GM12878 (cell line): ENCODE measurements at places on chromosomes 7 and 10. TPM values are rescaled to one million over a fixed set of nuclear protein-coding genes. Genes with fewer than 3 reads are reported as not detected.

Gene CALML3
- total RNA-seq, result not detected in 2 replicates

Gene KCNIP2
- total RNA-seq, result 1.8 and 3.6 TPM in 2 replicates

DNA sequence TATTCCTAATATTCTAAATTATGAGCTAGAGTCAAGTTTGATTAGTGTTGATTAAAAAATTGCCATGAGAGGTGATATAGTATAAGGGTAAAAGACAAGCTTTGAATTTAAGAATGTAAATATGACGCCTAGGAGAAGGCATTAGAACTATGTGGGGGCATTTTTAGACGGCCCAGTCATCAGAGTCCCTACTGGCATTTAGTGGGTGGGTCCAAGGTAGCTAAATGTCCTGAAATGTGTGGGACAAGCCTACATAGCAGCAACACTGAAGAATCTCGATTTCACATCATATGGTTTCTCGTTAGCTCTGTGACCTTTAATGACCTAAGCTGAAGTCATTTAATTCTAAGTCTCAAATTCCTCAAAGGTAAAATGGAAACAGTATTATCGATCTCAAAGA is 133.5 kb downstream of the SGMS1 start:
- no peak for DNase-seq

DNA sequence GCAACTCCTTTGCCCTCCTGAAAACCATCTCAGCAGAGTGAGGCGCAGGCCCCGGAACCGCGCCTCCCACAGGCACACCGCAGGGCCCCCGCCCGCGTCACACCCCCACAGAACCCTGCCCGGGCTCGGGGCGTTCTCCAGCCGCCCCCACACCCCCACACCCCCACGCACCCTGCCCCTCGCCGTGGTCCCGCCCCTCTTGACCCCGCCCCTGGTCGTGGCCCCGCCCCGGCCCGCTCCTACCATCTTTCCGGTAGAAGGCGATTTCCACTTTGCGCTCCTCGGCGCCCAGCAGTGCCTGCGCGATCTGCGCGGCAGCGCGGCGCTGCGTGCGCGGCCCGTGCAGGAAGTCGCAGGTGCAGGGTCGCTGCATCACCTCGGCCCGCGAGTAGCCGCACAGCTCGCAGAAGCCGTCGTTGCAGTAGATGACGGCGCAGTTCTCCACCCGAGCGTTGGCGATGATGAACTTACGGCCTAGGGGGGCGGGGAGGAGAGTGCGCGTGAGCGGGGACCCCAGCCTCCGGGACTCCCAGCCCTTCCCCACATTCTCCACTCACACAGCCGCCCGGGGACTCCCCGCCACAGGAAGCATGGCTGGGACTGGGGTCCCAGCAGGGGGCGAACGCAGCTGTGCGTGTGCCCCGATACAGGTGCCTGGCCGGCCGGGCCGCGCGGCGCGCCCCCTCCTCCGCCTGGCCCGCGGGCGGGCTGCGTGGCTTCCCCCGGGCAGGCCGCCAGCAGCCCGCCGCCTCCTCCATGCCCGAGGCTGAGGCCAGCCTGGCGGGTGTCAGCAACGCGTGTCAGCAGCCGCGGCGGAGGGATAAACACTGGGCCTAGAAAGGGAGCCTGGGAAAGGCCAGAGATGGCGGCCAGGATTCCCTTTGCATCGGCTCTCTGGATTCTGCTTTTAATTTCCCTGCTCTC is 3.4 kb downstream of the KCNH2 start:
- DNase-seq, result no peak

Gene C7orf33
- total RNA-seq, result not detected in 2 replicates

DNA sequence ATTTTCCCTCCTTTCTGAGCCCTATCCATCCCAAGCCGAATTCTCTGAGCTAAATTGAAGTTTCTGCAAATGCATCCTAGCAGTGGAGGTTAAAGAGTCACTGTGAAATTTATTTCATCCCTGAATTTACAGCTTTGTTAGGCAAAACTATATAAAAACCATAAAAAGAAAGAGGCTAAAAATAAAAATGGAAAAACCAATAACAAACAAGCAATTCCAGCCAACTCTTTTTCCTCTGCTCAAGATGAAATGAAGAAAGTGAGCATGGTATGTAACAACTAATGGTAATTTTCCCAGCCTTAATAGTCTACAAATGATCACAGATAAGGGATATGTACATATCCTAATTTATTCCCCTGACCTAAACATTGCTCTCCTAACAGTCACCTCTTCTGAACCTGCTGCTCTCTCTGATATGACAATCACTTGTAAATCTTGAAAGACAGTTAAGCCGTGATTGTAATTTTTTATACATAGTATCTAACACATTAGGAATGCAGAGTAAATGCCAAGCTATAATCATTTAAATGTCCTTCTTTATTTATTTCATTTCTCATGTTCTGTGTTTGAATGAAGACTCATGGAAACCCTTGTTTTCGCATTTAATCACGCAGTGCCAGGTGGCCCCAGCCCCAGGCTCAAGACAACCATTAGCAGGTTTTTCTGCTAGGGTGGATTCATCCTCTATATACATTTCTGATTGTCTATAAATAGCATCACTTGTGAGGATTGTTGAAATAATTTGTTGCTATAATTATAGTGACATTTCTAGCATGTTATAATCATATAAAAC is 48.6 kb upstream of the NRP1 start:
- DNase-seq, result no peak

GRCh38 chr7:106744563-106745091 is 83.7 kb upstream of the CCDC71L start:
- DNase-seq, result no peak

- no peak for DNase-seq
These were observed 209.7 kb downstream of the SKIDA1 start for GRCh38 chr10:21315645-21316220.

Gene LRRD1
- total RNA-seq, result not detected in 2 replicates

GRCh38 chr7:105678811-105679495 is 97.7 kb upstream of the EFCAB10 start:
- no peak for DNase-seq

DNA sequence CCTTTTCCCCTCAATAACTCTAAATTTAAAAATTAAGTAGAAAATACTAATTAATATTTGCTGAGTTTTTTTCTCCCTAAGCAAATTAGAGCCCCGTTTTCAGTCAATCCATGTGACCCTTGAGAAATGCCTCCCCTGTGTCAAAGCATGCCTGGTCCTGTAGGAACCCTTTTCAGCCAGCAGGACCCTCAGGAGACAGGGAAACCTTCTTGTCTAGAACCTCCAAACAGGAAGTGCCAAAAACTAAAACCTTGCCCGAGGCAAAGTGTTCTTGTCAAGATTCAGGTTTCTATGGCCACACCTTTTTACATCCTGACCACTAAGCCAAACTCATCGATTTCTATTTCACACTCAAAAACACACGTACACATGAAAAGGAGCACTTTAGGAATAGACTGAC is 60.1 kb upstream of the NFE2L3 start:
- no peak for DNase-seq

Gene C10orf62
- not detected in 2 replicates for total RNA-seq

Gene PON1
- total RNA-seq, result 0.26 and 0.40 TPM in 2 replicates

- no peak for DNase-seq
These were observed 112.1 kb downstream of the CUL2 start for GRCh38 chr10:34978080-34978479.

Gene TLX1
- total RNA-seq, result not detected in 2 replicates

Gene ASB10
- total RNA-seq, result not detected in 2 replicates
